ENCODE measurements at places on chromosomes 2 and 18.

DNA sequence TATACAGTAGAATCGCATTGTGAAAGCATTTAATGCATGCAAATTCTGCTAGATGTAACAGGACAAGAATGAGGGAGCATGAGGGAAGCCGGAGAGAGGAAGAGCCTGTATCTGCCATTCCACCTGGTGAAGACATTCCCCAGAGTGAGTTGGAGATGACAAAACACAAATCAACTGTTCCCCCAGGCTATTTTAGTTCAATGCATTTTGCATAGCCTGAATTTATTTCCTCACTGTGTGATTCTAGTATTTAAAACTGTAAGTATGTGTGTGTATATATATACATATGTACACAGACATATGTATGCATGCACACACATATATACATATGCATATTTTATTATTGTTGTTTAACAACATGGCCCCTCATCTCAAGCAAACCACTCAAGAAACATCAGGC is 54.7 kb downstream of the CCDC68 start:
- no peak for DNase-seq

DNA sequence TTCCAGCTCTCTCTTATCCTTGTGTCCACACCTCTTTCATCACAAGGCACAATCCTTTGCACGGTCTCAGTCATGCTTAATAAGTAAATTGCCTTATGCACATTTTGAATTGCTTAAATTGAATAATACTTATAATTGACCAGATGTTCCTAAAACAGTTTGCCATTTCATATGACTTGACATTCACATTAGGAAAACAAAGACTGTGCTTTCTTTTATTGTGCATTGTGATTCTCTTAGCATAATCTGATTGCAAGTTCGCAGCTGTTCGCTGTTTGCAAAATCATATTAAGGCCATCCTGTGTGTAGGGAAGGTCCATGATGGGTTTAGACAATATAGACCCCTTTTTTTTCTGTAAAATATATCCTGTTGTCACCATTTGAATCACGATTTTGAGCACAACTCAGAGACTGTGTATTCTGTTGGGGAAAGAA is 75.6 kb downstream of the RNF144A start:
- DNase-seq: no peak

DNA sequence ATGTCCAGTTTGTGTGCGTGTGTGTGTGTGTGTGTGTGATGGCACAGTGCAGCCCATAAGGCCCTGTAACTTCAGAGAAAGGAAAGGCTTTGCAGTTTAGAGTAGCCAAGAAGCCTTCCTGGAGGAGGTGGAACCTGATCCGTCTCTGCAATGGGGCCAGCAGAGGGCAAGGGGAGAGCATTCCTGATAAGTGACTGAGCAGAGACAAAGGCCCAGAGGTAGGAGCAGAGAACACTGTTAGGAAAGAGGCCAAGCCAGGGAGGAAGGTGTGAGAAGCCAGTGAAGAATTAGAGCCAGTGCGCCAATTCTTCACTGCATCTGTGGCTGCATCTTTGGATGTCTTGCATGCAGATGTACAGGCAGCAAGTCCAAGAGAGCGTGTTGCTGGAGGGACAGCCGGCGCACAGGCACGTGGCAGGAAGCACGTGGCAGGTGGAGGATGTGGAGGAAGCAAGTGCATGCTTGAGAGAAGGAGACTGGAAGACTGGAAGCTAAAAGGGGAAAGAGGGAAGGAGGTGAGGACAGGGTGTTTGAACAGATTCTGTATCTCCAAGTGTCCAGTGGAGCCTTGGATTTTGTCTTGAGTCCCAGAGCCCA is 196.3 kb downstream of the CTIF start:
- DNase-seq: no peak

GRCh38 chr2:162928356-162928755 is 89.8 kb upstream of the KCNH7 start:
- DNase-seq: no peak

GRCh38 chr18:57125627-57126026 is 21.3 kb upstream of the BOD1L2 start:
- DNase-seq: no peak

DNA sequence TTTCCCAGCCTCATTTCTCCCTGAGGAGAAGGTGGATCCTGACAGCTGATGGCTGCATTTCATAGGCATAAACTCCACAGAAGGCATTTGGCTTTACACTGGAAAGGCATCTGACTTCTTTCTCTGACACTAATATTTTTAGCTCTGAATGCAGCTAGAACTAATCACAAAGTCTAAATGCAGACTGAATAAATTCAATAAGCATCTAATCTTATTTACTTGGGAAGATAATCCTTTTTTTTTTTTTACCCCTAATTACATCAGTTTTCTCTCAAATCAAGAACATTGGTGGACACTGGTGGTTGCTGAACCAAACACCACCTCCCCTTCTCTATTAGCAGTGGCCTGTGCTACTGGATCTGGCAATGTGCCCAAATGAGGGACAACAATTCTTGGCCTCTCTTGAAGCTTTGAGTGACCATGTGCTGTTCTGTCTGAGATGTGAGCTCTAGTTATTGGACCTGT is 50.9 kb upstream of the CD226 start:
- no peak for DNase-seq

GRCh38 chr2:230687498-230687897 is 25.1 kb upstream of the CAB39 start:
- DNase-seq: peak; percentile 39

DNA sequence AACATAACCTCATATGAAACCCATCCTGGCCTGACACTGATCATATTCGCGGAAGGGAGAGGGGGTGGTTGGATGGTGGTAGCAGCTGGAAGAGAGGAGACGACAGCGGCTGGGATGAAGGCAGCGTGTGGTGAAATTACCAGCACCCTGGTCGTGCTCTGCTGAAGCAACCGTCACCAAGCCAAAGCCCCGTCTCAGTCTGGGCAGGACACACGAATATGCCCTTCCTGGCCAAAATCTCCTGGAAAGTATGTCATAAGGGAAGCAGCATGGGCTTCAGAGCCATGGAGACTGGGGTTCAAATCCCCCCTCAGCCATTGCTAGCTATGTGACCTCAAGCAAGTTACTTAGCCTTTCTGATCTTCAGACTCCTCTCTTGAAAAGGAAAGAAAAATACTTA is 63.2 kb upstream of the CABLES1 start:
- DNase-seq: no peak

- DNase-seq: no peak
Measured at GRCh38 chr2:198695879-198696278, 761.9 kb downstream of the SATB2 start.

DNA sequence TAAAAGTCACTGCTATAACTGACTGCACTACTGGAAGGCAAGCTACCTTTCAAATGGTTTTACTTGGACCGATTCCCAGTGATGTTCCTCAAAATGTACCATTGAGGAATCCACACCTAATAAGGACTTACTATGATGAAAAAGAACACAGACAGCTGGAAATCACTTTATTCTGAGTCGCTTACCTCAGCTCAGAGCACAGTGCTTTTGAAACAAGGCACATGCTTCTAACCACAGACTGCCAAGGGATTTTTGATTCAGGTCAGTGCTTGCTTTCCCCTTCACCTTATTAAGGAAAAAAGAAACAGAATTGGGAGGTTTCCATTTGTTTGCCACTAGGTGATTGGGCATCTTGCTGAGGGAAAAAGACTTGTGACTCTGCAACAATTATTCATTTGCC is 707.5 kb upstream of the FSHR start:
- no peak for DNase-seq

DNA sequence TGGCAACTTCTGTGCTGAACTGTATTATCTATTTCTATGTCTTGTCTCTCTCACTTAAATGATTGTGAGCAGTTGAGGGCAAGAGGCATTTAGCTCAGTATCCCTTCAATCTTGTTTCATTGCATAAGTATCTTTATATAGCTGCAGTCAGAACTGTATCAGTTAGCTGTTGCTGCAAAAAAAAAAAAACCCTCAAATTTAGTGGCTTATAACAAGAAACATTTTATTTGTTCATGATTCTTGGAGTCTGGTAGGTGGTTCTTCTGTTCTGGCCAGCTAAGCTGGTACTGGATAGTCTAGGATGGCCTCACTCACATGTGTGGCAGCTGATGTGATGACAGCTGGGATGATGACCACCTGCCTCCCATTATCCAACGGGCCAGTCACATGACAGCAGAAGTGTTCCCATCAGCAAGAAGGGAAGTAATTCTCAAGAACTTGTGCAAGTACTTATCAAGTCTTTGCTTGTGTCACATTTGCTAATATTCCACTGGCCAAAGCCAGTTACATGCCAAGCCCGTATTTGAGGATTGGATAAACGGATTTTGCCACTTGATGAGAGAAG is 67.8 kb downstream of the SLC4A3 start:
- no peak for DNase-seq

DNA sequence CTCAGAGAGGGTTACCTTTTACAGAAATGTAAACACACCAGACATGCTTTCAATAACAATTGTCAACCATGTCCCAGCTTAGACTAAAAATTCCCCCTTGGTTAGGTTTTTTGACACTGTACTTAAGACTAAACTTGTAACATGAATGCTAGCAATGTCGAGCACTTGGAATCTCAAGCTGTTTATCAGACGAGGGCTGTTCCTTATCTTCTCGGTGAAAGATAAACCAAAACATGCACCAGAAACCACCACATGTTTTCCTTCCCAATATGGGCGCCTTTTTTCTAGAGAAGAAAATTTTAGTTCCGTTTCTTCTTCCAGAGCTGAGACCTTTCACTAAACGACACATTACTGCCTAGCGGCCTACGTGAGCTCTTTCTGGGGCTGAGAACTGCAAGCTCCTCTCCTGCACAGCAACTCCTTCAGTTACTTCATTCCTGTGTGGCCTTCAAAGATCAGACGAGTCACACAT is 42.4 kb upstream of the ACKR3 start:
- no peak for DNase-seq

DNA sequence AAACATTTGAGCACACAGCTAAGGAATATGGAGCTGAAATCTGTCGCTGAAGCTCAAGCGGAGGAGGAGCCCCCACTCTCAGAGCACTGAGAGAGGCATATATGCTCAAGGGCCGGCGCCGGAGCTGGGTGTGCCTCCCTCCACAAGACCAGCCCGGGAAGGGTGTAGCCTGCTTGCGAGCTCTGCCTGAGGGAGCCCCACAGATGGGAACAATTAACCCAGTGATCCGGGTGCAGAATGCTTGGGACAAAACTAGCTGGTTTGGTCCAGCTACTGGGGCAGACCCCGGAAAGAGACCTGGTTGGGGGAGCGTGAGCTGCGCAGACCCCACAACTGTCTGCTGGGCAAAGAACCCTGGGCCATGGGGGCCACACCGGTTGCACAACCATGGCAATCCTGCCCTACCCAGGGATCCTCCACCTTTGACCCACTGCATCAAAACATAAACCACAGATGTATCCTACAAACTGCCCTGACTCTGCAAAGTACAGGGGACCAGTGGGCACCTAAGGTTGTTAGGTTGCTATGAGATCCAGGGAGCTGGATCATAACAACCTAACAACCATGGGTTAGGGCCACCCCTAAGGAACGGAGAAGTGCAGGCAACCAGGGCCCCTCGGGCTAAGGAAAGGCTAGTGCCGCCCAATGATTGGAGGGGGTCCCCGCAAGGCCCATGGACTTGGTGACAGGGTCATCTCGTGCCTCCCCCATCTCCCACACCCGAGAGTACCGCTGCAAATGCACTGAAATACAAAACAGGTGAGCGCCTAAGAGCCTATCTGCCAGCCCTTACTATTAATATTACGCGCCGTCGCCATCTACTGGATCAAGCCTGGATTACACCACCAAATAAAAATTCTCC is 53.4 kb upstream of the SCN1A start:
- DNase-seq: peak; percentile 64

GRCh38 chr2:65053199-65053598 is 3.0 kb upstream of the CEP68 start:
- DNase-seq: no peak

GRCh38 chr2:19764998-19765397 is 136.8 kb downstream of the TTC32 start:
- DNase-seq: no peak

DNA sequence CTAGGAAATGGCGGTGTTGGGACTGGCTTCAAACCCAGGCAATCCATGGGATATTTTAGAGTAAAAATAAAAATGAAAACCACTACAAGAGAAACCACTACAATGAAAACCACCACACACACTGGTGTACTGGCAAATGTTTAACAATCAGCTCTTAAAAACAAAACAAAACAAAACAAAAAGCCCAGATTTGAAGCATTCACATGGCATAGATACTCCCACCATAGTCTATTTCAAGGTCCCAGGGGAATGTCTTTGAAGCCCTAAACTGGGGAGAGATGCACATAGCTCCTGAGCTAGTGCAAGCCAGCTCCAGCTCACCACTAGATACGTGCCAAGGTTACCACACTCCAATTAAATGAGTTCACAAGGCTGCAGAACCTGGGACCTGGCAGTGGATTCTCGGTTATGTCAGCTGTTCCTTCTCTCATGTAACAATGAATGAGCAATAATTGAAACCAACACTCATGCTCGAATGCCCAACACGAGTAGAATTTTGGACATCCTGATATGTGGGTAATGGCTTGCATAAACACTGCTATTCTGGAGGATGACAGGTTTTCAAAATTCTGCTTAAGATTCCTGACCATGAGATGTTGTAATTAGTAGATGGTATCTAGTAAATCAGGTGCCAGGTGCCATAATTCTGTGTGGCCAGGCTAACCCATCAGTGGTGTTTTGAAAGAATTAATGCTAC is 102.2 kb downstream of the OSBPL6 start:
- no peak for DNase-seq

DNA sequence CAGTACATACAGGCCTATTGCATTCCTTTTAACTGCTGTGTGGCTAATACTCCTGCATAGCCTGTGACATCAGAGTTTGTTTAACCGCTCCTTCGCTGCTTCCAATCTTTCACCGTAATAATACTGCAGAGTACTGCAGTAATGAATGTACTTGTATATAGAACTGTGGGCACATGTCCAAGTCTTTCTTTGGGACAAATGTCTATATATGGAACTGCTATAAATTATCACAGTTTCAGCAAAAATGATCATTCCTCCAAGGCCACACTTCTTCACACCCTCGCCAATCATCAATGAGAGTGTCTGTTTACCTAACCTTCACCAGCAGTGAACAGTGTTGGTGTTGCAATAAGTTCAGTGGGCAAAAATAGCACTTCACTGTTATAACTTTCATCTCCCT is 230.4 kb downstream of the SP3 start:
- DNase-seq: no peak

GRCh38 chr2:231394211-231395141 is 1.0 kb upstream of the B3GNT7 start:
- no peak for DNase-seq

DNA sequence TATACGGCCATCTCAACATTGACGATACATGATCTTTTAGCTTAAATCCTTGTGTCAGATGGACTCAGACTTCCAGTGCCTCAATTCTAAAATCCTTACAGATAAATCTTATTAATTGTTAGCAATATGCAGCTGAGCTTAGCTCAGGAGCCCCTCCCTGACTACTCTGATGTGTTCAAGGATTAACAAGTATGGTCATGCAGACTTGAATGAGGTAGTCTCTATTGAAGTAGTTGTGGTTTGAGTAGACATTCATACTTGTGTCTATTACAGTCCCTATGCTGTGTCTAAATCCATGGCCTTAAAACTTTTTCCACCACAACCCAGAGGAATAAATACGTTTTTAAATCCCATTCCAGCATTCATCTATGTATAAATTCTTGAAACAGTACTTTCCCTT is 119.5 kb downstream of the NUP35 start:
- no peak for DNase-seq

Data from GM03348 (cell line).